ENCODE measurements at places on chromosomes 2 and 18.
A peak's percentile ranks its signal among the peaks of the same experiment; 100 is the strongest.

DNA sequence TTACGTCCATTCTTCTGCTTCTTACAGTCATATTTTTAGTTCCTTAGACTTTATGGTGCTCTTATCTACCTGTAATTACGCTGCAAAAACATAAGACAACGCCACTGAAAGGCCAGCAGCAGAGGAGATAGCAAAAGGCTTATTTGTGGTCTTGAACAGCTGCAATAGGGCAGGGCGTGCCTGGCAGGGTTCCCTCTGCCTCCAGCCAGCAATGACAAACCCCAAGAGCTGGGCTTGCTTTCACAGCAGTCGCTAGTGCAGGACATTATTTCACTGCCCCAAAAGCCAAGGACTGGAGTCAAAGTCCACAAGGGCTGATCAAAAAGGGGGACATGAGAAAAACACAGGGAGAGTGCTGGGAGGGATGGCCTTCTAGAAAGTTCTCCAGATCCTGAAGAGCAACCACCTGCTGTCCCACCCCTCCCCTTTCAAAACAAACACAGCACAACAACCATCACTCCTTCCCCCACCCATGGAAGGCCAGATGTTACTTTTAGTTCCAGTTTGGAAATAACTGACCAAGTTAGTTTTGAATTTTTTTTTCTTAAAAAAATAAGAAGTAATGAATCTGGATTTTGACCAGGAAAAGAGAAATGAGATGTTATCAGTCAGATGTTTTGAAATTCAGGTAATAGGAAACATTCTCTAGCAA is 127.8 kb downstream of the RBMS1 start:
- no peak for DNase-seq

- no peak for DNase-seq
These were observed 333.7 kb downstream of the AGAP1 start for GRCh38 chr2:235827585-235827992.

DNA sequence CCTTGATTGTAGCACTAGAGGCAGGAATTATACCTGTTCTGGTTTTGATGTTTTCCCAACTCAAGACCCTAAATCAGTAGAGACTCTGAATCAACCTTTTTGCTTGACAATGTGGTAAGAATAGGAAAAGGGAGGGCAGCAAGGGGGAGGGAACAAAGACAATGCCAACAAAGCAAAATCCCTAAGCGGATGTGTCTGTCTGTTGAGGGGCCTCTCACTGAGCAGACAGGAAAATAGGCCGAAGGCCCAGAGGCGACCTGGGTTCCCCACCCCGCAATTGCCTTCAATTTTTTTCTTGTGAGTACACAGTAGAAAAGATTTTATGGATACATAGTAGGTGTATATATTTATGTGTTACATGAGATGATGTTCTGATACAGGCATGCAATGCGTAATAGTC is 75.6 kb downstream of the MAP4K4 start:
- no peak for DNase-seq

DNA sequence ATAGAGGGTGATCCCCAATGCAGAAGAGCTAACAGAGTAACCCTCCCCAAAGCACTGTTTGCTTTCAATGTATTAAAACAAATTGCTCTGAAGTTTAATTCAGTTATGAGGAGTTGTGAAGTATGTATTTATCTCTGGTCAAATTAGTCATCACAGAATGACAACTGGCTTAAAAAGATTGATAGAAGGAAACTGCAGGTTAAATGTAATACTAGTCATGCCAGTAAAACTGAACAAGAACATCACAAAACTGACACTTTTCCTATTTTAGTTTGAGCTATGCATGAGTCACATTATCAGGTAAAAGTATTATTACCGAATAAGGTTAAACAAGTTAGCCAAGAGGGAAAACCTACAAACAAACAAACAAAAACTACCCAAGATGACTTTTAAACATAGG is 99.0 kb upstream of the ACVR1C start:
- no peak for DNase-seq

DNA sequence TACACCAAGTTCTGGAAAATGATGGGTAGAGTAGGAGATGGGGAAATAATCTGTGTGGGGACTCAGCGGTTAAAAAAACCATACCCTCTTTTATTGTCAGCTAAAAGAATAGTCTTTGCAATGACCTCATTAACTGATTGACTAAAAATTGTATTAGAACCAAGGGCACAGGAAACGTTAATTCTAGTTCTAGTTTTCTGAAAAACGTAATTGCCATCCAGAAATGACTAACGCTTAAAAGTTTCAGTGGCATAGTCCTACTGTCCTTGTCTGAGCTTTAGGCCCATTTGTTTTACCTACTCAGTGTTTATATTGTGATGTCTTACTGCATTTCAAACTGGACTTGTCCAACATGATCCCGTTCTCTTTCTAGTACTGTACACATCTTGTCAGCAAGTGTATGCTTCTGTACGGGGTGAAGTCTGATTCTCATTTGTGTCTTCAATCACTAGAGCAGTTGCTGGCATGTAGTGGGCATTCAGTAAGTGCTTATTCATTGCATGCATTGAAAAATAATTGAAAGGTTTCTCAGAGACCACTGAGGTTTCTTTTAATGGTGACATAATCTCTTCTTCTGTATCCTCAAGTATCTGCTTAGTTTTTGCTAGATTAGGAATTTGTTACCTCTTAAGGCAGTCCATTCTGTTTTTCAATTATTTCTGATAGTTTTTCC is 81.5 kb downstream of the ZNF407 start:
- DNase-seq, result no peak

GRCh38 chr2:117396161-117396560 is 418.3 kb upstream of the DDX18 start:
- no peak for DNase-seq

GRCh38 chr18:70046207-70046606 is 98.5 kb upstream of the CD226 start:
- no peak for DNase-seq

DNA sequence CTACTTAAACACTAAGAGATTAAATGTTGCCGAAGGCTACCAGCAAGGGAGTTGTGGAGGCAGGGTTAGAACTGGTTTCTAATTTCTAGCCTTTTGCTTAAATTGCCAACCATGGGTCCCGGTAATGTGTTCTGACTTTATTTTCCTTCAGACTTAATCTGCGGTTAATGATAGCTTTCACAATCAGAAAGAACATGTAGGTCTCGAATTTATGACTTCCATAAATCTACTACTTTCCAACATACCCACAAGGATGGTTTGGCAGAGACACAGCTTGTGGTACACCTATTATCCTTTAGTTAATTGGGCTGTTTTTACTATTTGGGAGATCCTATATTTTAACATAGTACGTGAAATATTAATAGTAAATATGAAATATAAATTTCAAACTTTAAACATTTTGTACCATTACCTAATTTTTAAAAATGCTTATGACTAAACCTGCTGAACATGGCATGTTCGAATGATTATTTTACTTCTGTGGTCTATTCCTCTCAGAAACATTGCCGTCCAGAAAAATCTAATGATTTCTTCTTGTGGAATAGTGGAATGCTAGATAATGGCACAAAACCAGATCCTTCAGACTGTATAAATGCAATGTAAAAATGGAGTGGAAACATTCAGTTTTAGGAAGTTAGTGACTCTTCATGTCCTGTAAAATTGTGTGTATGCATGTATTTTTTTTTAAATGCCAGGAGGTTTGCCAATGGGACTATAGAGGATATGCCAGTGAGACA is 41.3 kb downstream of the PARD3B start:
- DNase-seq, result no peak

DNA sequence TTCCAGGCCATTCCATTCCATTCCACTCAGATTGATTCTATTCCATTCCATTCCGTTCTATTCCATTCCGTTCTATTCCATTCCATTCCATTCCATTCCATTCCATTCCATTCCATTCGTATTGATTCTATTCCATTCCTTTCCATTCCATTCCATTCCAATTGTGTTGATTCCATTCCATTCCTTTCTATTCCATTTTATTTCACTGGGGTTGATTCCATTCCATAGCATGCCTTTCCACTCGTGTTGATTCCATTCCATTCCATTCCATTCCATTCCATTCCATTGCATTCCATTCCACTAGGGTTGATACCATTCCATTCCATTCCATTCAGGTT is 1142.3 kb downstream of the RPIA start:
- DNase-seq, result no peak

DNA sequence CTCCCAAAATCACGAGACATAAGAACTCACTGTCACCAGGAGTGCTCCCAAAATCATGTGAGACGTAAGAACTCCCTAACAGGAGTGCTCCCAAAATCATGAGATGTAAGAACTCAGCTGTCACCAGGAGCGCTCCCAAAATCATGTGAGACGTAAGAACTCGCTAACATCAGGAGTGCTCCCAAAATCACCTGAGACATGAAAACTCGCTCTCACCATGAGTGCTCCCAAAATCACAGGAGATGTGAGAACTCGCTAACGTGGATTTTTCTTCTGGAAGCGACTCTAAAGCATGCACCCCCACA is 53.1 kb downstream of the CTDP1 start:
- DNase-seq, result no peak

- DNase-seq, result no peak
These were observed 85.9 kb downstream of the MTCL1 start for GRCh38 chr18:8791171-8791651.

- no peak for DNase-seq
These were observed 608.6 kb upstream of the CELF4 start for GRCh38 chr18:38174173-38174572.

GRCh38 chr2:11621410-11621809 is 48.6 kb downstream of the NTSR2 start:
- no peak for DNase-seq

- no peak for DNase-seq
These were observed 312.2 kb downstream of the LRATD1 start for GRCh38 chr2:14944562-14945346.

DNA sequence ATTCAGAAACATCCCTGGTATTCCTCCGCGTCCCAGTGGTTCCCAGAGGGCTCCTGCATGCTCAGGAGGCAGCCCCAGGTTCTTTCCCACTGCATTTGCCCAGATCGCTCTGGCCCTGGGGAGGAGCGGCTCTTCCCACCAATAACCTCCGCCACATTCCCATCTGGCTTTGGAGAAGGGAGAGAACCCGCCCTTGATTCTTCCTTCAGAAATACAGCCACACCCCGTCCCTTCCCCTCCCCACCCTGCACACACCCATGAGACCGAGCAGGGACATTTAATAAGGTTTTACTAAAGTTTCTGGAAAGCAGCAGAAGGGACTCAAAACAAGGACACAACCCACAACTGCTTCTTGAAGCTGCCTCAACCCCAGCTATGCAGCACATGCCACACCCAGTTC is 21.9 kb downstream of the ARID5A start:
- DNase-seq, result no peak

- no peak for DNase-seq
These were observed 318.2 kb upstream of the NRXN1 start for GRCh38 chr2:51350100-51350499.

- DNase-seq, result no peak
These were observed 108.7 kb downstream of the EPHA4 start for GRCh38 chr2:221463241-221463896.

- DNase-seq, result no peak
These were observed 81.8 kb downstream of the HDAC4 start for GRCh38 chr2:239318790-239319661.

GRCh38 chr2:174859563-174860169 is 95.4 kb upstream of the CHRNA1 start:
- DNase-seq, result no peak

GRCh38 chr2:122692400-122693083 is 937.1 kb downstream of the TSN start:
- no peak for DNase-seq

DNA sequence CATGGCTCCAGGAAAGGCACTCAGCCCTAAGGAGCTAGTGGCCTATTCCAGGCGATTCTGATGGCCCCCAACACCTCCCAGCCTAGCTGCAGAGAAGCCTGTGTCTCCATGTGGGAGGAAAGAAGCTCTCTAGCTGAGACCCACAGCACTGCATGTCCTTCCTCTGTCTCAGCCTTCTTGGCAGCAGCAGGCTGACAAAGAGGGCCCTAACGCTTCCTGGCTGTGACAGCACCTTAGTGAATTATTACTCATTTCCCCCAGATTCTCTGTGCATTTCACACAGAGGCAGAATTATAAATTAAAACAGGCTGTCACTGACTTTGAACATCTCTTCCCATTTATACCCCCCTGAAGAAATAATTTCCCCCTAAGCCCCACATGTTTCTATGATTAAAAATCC is 206.8 kb downstream of the CLIP4 start:
- DNase-seq, result no peak

- no peak for DNase-seq
These were observed 563.7 kb downstream of the PLCL1 start for GRCh38 chr2:198368089-198368488.

- no peak for DNase-seq
These were observed 80.9 kb downstream of the GCA start for GRCh38 chr2:162424816-162425215.

GRCh38 chr2:68196120-68196716 is 38.5 kb downstream of the PNO1 start:
- peak; percentile 35 for DNase-seq

DNA sequence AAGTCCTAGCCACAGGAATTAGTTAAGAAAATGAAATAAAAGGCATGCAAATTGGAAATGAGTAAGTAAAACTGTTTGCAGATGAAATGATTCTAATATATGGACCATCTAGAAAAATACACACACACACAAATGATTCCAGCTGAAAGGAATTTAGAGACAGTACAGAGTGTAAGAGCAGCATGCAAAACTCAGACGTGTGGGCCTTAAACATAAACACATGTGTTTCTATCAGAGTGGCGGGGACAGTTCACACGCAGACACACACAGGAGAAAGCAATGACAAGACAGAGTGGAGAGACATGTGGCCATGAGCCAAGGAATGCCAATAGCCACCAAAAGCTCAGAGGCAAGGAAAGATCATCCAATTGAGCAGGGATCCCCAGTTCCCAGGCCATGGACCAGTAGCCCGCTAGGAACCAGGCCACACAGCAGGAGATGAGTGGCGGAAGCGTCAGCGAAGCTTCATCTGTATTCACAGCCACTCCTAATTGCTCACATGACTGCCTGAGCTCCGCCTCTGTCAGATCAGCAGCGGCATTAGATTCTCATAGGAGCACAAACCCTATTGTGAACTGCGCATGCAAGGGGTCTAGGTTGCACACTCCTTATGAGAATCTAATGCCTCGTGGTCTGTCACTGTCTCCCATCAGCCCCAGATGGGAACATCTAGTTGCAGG is 155.4 kb downstream of the ARL4C start:
- DNase-seq, result no peak

- DNase-seq, result no peak
These were observed 128.8 kb upstream of the TRIB2 start for GRCh38 chr2:12587729-12588522.

DNA sequence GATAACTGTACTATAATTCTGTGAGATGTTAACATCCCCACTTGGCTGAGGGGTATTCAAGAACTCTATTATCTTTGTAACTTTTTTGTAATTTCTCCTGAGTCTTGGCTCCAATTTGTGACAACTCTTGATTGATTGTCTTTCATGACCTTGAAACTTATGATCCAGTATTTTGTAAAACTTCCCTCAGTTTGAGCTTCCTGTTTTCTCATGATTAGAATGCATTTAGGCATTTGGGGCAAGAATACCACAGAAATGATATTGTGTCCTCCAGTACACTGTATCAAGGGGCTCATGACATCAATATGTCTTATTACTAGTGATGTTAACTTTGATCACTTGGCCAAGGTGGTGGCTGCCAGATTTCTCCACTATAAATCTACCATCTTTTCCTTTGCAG is 37.4 kb downstream of the PNO1 start:
- DNase-seq, result no peak

- DNase-seq, result no peak
These were observed 55.7 kb downstream of the GLI2 start for GRCh38 chr2:120791243-120791961.

Measured in CD4-positive, alpha-beta T cell (primary cell).